Amniotic epithelial cell (primary cell): ENCODE measurements at places on chromosomes 5 and 9.
A peak's percentile ranks its signal among the peaks of the same experiment; 100 is the strongest.

GRCh38 chr5:36877667-36878391 lies 1.3 kb downstream of the NIPBL start:
- no peak for DNase-seq

DNA sequence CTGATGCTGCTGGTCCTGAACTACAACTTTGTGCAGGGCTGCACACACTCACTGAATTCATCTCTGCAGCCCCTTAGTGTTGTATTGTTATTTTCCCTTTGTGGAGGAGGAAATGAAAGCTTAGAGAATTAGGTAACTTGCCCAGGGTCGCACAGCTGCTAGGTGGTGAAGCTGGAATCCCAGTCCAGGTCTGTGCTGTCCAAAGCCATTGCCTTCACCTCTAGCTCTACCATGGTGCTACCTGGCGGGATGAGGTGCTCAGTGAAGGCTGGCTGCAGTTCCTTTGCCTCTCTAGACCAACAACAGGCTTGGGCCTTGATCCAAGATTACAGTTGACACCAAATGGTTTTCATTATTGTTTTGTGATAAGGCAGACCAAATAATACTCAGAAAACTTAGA lies 177.8 kb upstream of the PITX1 start:
- no peak for DNase-seq

- DNase-seq: no peak
Measured at GRCh38 chr9:84731696-84732095, 62.2 kb downstream of the NTRK2 start.

DNA sequence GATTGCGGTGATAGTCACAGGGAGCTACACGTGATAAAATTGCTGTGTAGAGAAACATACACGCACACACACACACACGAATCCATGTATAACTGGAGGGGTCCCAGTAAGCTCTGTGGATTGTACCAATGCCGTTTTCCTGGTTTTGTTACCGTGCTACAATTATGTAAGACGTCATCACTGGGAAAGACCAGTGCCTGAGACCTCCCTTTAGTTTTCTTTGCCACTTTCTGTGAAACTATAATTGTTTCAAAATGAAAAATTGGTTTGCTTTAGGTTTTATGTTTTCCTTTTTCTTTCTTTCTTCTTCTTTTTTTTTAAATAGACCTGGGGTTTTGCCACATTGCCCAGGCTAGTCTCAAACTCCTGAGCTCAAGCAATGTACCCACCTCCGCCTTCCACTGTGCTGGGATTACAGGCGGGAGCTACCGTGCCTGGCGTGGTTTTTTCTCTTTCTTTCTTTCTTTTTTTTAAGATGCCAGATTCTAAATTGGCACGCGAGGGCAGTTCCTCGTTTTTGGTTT lies 21.3 kb downstream of the OR2V2 start:
- no peak for DNase-seq

DNA sequence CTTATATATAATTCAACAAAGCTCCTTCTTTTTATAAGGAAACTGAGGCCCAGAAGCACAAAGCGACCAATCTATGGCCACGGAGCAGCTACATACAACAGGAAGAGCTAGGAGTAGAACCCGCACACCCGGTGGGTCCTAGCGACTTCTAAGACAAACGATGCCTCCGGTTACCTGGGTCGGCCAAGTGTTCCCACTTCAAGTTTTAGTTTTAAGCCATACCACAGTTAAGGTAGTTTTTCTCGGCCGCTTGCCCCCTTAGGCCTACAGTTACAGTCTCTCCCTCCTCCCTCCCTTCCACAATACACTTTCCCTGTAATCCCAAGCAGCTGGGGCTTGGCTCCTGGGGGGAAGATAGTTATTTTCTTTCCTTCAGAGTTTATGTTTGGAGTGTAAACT lies 533 bp downstream of the SREK1IP1 start:
- DNase-seq: no peak

GRCh38 chr5:141522301-141522700 lies 33.4 kb downstream of the PCDHGC5 start:
- no peak for DNase-seq

DNA sequence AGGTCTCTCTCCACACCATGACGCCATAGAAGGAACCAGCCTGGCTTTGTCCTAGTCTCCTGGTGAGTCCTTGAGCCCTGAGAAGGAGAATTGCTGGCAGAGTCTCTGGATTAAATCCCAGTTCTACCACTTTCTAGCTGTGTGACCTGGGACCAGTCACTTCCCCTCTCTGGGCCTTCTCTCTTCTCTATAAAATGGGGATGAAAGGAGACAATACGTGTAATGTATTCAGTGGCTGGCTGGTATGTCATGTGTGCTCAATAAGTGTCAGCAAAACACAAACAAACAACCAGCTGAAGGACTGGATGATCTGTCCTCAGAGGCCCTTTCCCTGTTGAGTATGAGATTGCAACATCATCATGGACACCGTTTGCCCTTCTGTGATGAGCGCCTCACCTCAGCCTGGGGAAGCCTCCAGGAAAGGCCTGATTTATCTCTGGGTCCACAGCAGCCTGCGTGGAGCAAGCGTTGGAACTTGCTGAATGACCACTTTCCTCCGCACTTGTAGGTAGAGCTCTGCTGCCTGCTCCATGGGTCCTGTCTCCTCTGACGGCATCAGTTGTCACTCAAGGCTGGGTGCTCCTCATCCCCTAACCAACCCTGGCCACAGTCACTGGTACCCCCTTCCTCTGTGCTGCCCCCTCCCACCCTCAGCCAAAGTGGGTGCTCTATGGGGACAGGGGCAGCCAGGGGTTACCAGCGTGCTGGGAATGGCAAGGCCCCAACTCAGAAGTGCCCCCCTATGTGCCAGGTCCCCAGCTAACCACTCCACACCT lies 3.6 kb upstream of the NR5A1 start:
- peak; percentile 76 for DNase-seq

DNA sequence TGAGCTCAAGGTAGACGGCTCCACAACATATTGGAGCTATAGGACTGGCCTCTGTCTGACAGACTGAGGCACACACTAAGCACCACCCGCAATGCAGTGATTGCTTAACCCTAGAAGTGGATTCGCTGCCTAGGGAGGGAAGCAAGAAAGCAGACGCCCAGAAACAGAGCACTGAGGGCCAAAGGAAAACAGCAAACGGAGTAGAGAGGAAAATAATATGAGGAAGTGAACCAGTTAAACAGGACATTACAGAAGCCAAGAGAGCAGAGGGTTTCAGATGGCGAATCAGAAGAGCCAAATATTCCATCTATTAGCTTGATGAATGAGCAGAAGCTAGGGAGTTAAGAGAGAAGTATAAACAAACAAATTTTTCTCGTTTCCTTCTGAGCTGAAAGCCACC lies 139.2 kb upstream of the LHFPL2 start:
- peak; percentile 46 for DNase-seq

DNA sequence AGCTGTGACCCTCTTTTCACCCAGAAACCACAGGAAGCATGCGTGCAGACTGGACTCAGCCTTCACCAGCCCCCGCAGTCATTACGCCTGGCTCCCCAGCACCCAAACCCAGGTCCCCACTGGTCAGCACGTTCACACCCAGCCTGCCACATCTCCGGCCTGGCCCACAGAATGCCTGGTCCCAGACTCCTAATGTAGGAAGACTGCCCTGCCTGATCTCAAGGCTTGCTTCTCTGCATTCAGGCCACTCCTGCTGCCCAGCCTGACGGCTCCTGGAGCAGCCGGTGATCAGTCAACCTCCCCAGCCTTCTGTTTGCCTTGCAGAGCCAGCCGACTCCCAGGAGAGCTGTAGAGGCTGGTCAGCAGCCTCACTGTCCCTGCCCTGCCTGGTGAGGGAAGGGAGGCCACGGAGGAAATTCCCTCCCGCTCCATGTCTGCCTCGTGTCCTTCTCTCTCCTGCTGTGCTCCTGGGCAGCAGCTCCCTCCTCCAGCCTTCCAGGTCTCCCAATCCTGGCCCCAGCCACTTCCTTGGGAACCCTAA lies 25.4 kb downstream of the ADAMTS2 start:
- peak; percentile 37 for DNase-seq

GRCh38 chr9:92652461-92652860 lies 17.5 kb downstream of the IPPK start:
- peak; percentile 57 for DNase-seq

- no peak for DNase-seq
Measured at GRCh38 chr5:138316355-138316754, 15.2 kb downstream of the CDC25C start.

DNA sequence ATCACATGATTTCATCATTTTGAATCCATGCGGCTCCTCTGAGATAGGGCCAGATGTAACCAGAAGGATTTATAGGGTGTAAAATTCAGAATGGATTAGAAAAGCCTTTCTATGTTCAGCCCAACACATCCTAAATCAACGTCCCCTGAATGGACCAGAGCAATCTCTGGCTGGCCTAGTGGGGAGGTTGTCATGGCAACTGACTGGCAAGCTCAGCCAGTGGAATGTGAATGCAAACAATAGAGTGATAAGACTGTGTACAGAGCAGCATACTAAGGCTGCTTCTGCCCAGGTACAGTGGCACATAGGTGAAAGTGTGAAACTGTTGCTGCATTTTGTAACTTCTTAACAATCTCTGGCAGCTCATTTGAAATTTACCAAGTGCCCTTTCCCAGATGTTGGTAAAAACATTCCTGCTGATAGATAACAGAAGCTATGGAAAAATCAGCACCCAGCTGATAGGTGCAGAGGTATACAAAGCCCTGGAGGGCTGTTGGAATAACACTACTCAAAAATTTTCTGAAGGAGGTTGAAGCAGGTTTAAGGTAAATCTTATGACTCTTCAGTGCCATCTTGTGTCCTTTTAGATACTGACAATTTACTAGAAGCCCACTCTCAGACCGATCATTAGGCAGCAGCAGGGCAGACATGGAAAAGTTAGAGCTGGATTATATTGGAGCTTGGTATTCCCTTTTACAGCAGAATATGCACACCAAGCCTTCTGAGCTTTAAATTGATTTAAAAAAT lies 267.2 kb downstream of the RAB3C start:
- DNase-seq: peak; percentile 41

- peak; percentile 87 for DNase-seq
Measured at GRCh38 chr5:42993516-42994245, 46.4 kb downstream of the ANXA2R start.

GRCh38 chr9:136996361-136997292 lies at the start of gene CLIC3:
Gene CLIC3 (minus strand): TSS chr9:136996568. CDS start chr9:136996543, 25 bp downstream.
- DNase-seq: peak; percentile 37

- no peak for DNase-seq
Measured at GRCh38 chr5:67144183-67144639, 52.4 kb downstream of the CD180 start.

- no peak for DNase-seq
Measured at GRCh38 chr9:88874391-88874790, 116.9 kb upstream of the S1PR3 start.

- DNase-seq: peak; percentile 98
Measured at GRCh38 chr5:77133061-77133758, 46.1 kb upstream of the ZBED3 start.

GRCh38 chr9:111966124-111966723 lies 69.6 kb downstream of the UGCG start:
- no peak for DNase-seq

DNA sequence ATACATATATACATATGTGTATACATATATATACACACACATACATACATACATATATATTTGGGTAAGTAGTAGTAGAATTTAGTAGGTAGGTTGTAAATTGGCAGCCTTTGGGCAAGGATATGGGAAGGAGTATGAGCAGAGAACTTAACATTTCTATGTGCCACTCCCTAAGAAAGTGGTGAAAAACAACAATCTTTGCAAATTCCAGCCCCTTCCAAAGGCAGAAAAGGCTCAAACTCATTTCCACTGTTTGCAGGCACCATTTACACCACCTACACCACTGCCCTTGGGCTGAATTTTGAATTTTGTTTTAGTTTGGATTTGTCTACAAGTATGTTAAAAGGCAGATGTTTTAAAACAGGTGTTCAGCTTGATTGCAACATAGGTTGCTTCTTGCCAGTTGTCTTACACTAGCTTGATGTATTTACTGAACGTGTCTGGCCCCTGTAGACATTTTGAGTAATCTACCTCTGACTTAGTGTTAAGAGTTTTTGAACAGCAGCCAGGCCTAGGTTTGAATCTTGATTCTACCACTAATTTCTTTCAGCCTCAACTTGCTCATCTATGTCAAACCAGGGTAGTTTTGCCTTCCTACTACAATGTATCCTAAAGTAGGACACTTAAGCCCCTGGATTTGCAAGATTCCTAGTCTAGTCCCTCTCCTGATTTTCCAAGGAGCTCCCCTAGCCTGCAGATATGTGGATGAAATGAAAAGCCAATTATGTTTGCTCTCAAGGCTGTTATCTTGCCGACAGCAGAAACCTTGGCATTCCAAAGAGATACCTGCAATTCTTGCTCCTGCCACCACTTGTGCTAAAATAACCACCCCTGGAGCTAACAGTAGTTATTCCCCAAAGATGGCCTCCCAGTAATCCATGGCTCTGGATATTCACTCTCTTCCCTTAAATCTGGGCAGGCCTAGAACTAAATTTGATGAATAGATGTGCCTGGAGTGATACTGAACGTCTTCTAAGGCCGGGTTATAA lies 156.2 kb upstream of the SLC44A1 start:
- peak; percentile 58 for DNase-seq

- DNase-seq: peak; percentile 97
Measured at GRCh38 chr5:149320791-149321330, 24.4 kb upstream of the GRPEL2 start.

DNA sequence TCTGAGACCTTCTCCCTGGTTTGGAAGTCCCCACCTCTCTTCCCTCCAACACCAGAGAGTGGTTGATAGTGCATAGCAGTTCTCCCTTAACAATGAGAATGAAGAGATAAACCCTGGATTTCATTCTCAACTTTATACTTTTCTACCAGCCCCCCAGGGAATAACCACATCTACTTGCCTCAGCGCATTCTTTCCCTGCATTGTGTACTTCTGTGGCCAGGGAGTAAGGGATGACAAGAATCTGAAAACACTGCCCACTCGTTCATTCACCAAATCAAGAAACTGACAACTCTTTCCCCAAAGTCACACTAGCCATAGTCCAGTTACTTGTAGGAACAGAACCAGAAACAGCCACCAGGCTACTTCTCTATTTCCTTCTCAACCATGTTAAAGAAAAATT lies 46.0 kb upstream of the SPIN1 start:
- peak; percentile 49 for DNase-seq

DNA sequence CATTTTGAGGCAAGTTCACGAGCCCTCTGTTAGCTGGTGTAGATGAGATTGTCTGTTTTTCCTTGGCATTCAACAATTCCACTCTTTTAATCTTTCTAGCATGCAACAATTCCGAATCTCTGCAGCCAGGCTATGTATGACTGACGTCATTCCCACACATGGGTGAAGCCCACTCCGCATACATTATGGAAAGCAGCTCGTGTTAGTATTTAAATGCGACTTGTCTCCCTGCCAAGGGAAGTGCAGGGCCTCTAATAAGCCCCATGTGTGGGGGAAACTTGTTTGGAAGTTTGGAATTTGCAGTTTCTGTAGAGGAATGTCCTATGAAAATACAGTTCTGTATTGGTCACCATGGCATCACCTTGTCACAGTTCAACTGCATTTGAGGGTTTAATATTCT lies 146.0 kb upstream of the FBXL7 start:
- DNase-seq: no peak

GRCh38 chr9:89177944-89178829 lies at the start of gene SHC3:
Gene SHC3 (minus strand): TSS chr9:89178818. CDS start chr9:89178460, 358 bp downstream.
- DNase-seq: peak; percentile 45

GRCh38 chr5:111764019-111764418 lies 7.0 kb upstream of the NREP start:
- no peak for DNase-seq

- DNase-seq: peak; percentile 62
Measured at GRCh38 chr5:149007174-149007573, 55.7 kb downstream of the SH3TC2 start.
